ENCODE measurements at places on chromosomes 2 and 18. TPM values are rescaled to one million over a fixed set of nuclear protein-coding genes. Genes with fewer than 3 reads are reported as not detected.

The LIMS4 gene
- 2.7 TPM for polyA plus RNA-seq

The ICOS gene
- polyA plus RNA-seq, result 0.50 TPM

The ABCA12 gene
- polyA plus RNA-seq, result not detected

The SATB2 gene
- polyA plus RNA-seq, result 1.8 TPM

The SERPINB10 gene
- not detected for polyA plus RNA-seq

The ALPI gene
- polyA plus RNA-seq, result 57.3 TPM

The VWA3B gene
- polyA plus RNA-seq, result 1.4 TPM

- no peak for DNase-seq
These were observed 329.2 kb upstream of the FIGN start for GRCh38 chr2:164065038-164065437.

DNA sequence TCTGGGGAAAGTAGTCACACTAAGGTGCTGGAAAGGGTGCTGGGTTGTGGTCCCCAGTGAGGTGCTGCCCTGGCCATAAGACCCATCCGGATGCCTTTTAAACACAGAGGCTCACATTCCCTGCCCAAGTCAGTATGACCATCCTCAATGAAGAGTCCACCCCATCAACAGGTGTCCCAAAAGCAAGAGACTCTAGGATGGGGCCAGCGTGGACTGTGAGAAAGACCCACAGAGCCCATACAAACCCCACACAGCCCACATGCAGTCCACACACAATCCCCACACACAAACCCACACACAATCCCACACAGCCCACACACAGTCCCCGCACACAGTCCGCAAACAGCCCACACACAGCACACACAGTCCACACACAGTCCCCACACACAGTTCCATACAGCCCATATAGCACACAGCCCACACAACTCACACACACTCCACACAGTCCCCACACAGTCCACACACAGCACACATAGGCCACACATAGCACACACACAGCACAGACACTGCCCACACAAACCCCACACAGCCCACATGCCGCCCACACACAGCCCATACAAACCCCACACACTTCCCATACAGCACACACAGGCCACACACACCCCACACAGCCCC lies 241.4 kb upstream of the SALL3 start:
- DNase-seq, result no peak

GRCh38 chr2:36549165-36549574 lies 48.8 kb downstream of the FEZ2 start:
- no peak for DNase-seq

DNA sequence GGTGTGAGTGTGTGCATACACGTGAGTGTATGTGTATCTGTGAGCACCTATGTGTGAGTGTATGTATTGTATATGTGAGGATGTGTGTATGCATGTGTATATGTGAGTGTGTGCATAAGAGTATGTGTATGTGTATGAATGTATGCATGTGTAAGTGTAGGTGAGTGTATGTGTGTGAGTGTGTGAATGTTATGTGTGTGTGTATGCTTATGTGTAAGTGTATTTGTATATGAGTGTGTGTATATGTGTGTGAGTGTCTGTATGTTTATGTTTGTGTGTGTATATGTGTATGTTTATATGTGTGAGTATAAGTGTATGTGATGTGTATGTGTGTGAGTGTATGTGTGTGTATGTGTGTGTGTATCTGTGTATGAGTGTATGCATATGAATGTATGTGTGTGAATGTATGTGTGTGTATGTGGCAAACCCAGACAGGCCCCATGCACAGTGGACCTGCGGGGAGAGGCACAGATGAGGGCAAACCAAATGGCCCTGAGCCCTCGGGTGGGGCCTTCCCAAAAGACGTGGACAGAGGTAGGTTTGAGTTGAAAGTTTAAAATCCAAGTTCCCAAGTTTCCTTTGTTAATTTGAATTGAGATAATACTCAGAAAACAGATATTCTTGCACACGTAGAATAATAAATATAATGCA lies 51.5 kb downstream of the EDAR start:
- DNase-seq, result no peak

- DNase-seq, result no peak
These were observed 319.8 kb upstream of the FIGN start for GRCh38 chr2:164055623-164056022.

- no peak for DNase-seq
These were observed 548.6 kb upstream of the HS6ST1 start for GRCh38 chr2:128867311-128867710.

DNA sequence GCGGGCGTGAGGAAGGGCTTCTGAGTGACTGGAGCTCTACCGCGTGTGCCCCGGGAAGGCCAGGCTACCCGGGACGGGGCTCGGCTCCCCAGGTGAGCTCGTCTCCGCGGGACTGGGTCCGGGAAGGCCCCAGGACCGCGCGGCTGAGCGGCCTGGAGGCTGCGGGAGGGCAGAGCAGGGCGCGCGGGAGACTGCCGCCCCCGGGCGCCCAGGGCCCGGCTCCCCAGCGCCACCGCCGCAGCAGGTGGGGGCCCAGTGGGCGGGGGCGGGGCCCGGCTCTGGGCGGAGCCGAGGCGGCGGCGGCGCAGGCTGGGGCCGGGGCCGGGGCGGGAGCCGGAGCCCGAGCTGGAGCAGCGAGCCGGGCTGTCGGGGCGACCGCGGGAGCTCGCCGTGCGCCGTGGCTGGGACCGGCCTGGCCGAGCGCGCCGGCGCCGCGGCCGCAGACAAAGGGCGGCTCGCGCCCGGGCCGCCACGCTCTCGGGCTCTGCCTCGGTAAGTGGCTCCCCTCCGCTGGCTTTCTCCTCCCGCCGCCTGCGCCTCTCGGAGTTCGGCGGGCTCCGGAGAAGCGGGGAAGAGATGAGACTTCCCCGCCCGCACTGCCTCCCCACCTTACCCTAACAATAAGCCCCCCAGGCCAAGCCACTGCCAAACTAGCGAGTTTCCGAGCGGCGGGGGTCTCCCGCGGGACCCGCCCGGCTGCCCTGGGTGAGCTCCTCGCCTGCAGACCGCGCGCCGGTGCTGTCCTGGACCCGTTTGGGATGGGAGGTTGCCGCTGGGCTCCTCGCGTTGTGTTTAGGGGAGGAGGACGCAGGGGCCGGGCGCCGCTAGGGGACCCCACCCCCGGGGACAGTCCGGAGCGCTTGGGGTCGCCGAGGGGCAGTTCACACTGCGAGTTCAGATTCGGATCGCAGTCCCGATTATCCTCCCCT lies at the start of gene MAPK4:
MAPK4 (plus strand) TSS at position 336 of the 929 bp plus-strand sequence. CDS start 103,872 bp downstream, outside the sequence.
- peak; percentile 79 for DNase-seq

GRCh38 chr2:43265001-43265400 lies 38.6 kb upstream of the ZFP36L2 start:
- DNase-seq, result no peak

DNA sequence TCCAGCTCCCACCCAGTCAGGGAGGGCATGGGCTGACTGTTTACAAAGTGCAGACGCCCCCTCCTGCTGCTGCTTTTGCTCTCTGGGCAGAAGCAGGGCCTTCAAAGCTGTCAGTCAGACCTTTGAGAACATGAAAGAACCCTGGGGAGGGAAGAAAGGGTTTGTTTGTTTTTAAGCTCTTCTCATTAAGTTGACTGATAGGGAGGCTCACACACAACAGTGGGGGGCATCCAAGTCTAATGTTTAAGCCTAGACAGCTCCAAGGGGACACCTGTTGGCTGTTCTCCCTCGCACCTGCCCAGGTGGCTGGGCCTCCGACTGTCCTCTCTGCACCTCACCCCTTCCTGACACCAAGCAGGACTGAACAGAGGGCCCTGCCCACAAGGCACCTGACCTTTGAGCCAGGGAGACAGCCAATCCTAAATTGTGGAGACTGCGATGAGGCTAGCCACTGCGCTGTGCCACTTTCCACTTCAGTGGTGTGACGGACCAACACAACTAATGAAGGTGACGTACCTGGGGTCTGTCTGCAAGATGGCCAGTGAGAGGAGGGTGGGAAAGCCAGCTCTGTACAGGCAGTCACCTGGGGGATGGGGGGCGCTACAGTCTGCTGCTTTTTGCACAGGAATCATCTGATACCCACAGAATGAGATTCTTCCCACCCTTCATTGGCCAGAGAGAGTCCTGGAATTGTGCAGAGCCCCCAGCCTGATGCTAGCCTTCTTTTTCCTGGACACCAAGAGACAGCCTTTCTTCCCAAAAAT lies 16.3 kb downstream of the ST6GAL2 start:
- DNase-seq, result no peak

Data from small intestine (tissue), 16 donors.